ENCODE measurements at places on chromosomes 12 and 14.

- no peak for DNase-seq
Measured at GRCh38 chr12:75571204-75571603, 59.8 kb upstream of the KRR1 start.

DNA sequence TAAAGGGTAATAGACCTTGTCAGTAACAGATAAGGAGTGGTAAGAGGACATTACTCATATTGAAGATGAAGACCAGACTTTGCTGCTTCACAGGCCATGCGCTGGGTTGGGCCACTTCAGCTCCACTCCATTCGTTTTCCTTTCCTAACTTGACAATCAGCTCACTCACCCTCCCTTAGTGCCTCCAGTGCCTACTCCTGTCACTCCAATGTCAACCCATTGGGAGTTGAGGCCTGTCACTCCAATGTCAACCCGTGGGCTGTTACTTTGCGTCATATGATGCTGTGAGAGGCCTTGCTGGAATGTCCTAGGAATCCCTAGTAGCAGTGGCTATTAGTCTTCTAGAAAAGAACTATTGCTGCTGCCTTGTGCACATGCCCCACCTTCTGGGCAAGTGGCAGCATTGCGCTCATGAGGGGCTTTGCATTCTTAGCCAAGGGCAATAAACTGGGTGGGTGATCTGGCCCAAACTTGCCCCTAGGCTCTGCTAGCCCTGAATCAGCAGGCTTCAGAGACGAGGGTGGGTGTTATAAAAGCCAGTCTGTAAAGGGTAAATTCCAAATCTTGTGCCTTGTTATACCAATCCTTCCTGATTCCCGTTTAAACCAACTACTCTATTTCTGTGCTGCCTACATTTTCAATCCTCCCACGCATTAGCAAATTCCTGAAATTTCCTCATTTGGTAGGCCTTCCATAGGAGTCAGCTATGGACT is 36.1 kb downstream of the BAZ2A start:
- DNase-seq, result peak; percentile 71

- no peak for DNase-seq
Measured at GRCh38 chr12:87200289-87200979, 828.8 kb downstream of the C12orf50 start.

DNA sequence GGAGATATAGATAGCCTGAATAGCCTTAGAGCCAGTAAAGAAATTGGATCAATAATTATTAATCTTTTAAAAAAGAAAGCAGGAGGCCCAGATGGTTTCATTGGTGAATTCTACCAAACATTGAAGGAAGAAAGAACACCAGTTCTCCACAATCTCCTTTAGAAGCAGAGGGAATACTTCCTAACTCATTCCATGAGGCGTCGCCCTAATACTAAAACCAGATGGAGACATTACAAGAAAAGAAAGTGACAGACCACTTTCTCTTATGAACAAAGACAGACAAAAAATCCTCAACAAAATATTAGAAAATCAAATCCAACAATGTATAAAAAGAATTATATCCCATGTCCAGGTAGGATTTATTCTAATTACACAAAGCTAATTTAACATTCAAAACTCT is 362.6 kb downstream of the BCAT1 start:
- no peak for DNase-seq

GRCh38 chr12:14026537-14026936 is 45.1 kb upstream of the GRIN2B start:
- no peak for DNase-seq

DNA sequence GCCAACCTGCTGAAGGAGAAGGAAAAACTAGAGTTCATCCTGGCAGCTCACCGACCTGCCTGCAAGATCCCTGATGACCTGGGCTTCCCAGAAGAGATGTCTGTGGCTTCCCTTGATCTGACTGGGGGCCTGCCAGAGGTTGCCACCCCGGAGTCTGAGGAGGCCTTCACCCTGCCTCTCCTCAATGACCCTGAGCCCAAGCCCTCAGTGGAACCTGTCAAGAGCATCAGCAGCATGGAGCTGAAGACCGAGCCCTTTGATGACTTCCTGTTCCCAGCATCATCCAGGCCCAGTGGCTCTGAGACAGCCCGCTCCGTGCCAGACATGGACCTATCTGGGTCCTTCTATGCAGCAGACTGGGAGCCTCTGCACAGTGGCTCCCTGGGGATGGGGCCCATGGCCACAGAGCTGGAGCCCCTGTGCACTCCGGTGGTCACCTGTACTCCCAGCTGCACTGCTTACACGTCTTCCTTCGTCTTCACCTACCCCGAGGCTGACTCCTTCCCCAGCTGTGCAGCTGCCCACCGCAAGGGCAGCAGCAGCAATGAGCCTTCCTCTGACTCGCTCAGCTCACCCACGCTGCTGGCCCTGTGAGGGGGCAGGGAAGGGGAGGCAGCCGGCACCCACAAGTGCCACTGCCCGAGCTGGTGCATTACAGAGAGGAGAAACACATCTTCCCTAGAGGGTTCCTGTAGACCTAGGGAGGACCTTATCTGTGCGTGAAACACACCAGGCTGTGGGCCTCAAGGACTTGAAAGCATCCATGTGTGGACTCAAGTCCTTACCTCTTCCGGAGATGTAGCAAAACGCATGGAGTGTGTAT is 2.4 kb downstream of the FOS start:
- no peak for DNase-seq

- DNase-seq, result no peak
Measured at GRCh38 chr14:96727491-96727890, 69.7 kb upstream of the VRK1 start.

DNA sequence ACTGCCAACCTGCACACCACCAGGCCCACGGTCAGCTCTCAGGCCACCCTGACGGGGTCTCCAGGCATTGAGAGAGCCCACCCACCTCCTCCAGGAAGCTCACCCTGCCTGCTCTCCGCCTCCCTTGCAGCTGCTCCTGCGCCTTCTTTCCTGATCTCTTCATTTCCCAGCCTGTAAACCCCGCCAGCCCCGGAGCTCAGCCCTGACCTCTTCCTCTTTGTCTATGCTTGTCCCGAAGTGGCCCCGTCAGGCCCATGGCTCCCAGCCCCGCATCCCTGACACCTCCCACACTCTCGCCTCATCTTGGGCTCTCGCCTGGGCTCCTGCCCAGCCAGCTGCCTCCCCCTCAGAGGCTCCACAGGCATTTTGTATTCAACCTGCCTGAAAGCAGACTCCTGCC is 139.3 kb downstream of the CALM1 start:
- DNase-seq, result no peak

- no peak for DNase-seq
Measured at GRCh38 chr14:57712102-57712501, 153.8 kb downstream of the SLC35F4 start.

DNA sequence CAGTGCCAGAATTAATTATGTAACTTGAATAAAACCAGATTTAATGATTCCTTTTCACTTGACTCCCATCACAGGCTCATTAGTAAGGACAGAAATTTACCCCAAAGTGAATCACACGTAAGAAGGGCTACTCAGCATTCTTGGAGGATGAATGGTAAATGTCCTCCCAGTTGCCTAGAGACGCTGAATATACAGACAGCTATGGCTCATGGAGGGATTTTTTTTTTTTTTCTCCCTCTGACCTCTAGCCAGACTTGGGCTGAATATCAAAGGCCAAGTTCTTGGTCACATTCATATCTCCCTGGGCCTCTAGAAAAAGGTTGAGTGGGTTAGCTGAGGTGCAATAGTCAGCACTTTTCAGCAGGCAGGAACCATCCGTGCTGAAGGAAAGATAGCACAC is 77.5 kb downstream of the PHLDA1 start:
- DNase-seq, result no peak

GRCh38 chr12:117142094-117142493 is 42.9 kb upstream of the TESC start:
- no peak for DNase-seq

- DNase-seq, result no peak
Measured at GRCh38 chr12:97324471-97324870, 138.1 kb upstream of the RMST start.

DNA sequence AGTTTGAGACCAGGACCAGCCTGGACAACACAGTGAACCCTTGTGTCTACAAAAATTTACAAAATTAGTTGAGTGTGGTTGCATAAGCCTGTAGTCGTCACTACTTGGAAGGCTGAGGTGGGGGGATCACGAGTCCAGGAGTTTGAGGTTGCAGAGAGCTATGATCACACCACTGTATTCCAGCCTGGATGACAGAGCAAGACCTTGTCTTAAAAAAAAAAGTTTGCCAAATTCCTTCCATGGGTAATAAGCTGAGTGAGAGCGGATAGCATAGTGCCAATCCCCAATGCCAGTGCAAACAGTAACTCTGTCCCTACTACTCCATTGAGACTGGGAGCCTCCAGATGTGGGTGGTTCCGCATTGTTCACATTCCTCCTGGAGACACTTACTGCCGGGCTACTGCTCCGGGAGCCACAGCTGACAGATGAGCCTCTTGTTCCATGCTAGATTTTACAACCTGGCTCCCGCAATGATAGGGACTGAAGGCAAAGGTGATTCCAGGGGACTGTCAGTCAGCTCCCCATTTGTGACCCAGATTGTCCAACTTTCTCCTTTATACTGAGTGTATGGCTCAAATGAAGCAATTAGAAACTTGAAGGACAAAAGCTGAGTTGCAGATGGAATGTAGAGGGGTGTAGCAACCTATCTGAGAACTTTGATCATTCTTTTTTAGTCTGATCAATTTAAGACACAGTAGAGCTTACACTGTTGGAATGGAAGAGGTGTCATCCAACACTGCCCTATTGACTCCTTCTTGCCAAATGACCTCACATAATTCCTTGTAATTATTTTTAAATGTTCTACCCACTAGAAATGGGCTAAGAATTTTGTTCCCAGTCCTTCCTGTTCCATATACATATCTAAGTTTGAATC is 13.4 kb upstream of the FRMD6 start:
- DNase-seq, result no peak

GRCh38 chr14:63713764-63714163 is 14.1 kb downstream of the SGPP1 start:
- no peak for DNase-seq

- DNase-seq, result peak; percentile 61
Measured at GRCh38 chr12:66055837-66056319, 74.7 kb downstream of the LLPH start.

GRCh38 chr14:92844204-92844603 is 50.1 kb downstream of the GOLGA5 start:
- peak; percentile 17 for DNase-seq

DNA sequence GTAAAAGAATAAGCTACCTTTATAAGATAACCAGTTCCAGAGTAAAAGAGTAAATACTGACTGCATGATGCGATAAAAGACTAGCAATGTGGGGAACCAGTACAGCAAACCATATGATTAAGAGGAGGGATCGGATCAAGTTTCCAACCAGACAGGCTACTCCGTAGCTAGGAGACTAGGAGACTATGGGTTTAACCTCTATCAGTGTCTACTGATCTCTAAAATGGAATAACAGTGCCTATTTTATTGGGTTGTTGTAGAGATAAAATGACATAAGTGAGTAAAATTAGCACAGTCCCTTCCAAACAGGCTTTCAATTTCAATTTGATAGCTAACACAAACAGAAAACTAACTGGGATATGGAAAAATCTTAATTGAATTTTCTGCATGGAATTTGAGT is 76.0 kb downstream of the PAWR start:
- no peak for DNase-seq

DNA sequence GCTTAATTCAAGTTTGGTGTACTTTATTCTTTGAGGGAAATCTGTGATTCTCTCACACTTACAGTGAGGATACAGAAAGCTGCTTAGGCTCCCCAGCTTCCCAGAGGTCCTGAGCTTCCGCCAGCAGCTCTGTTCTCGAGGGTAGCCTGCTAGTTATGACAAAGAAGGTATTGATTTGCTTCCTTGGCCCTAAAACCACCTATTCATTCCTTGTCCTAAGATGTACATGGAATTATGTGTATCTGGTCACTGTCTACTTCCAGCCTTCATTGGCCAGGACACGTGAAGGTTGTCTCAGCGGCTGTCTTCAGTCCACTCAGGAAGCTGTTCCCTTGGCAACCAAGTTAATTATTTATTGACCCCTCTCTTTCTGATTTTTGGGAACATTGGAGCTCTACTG is 55.7 kb downstream of the GALNT8 start:
- no peak for DNase-seq

- peak; percentile 68 for DNase-seq
Measured at GRCh38 chr14:22838631-22839041, 2.3 kb downstream of the MMP14 start.

DNA sequence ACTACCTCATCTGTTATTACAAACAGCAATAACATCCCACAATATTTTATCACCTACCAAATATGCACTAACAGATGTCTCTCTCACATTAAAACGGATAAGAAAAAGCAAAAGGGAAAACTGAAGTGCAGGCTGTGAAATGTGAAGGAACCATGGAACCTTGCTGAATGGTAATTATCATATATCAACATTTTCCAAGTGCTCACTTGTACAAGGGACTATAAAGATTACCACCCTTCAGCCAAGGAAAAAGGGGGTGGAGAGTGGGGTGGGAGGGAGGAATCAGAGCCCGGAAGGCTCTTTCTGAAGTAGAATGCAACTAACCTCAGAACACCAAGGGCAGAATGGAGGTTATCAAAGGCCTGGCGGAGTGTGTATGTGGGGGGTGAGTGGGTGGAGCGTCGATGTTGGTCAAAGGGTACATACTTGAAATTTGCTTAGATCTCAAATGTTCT is 1.2 kb downstream of the SNX6 start:
- DNase-seq, result no peak

GRCh38 chr12:38328306-38328895 is 11.8 kb downstream of the ALG10B start:
- peak; percentile 19 for DNase-seq

DNA sequence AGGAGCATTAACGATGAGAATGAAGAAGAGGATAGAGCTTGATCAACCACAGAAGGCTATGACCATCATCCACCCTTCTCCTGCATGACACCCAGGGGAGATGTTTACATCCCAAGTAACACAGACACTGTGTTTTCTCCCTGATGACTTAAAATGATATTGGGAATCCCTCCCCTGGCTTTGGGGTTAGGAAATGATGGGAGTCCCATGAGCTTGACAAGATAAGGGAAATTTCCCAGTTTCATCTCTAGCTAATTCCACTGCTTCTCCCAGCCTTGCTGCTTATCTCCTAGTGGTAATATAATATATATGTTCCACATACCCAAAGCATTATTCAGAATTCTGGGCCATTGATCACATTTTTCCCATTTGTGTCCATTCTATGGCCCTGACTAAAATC is 4.0 kb upstream of the OR6S1 start:
- no peak for DNase-seq

DNA sequence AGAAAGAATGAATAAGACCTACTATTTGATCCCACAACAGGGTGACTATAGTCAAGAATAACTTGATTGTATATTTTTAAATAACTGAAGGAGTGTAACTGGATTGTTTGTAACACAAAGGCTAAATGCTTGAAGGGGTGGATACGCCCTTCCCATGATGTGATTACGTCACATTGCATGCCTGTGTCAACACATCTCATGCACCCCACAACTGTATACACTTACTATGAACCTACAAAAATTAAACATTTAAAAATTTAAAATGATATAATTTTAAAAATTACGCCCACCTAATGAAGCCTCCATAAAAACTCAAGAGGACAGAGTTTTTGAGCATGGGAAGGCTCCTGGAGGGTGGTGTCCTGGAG is 94.5 kb downstream of the SCARB1 start:
- DNase-seq, result no peak

All from GM20000 (cell line).